ENCODE measurements at places on chromosomes 5 and 9.

DNA sequence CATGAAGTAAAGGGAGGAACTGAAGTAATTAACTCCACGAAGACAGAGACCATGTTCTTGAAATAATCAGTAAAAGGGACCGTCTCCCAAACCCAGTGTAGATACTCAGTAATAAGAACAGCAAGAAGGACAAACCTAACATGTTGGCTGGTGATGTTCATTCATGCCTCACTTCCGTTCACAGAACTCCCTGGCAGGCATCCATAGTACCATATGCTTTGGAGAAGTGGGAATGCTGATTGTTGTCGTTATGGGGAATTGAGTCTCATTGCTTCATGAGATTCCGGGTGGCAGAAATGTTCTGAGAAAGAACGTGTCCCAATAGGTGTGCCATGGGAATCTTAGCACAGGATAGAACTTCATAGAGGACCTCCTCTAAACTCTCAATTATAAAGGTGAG lies 452.3 kb downstream of the ZSWIM6 start:
- no peak for DNase-seq

DNA sequence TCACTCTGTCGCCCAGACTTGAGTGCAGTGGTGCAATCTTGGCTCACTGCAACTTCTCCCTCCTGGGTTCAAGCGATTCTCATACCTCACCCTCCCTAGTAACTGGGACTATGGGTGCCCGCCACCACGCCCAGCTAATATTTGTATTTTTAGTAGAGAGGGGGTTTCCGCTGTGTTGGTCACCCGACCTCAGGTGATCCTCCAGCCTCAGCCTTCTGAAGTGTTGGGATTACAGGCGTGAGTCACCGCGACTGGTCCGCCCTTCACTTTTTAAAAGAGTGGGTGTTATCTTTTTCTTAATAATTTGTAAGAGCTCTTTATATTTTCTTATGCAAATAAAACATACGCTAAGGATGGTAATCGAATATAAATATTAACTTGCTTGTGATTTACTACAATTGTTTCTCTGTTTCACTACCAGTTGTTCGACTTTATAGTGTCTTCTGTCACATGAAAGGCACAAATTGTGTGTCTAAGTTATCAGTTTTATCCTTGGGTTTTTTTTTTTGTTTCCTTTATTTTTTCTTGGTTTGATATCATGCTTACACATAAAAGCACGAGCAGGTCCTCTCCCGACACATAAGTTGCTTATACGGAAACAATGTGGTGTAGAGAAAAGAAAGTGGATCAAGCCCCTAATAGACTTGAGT lies 1.9 kb upstream of the GPBP1 start:
- DNase-seq, result peak; percentile 39

DNA sequence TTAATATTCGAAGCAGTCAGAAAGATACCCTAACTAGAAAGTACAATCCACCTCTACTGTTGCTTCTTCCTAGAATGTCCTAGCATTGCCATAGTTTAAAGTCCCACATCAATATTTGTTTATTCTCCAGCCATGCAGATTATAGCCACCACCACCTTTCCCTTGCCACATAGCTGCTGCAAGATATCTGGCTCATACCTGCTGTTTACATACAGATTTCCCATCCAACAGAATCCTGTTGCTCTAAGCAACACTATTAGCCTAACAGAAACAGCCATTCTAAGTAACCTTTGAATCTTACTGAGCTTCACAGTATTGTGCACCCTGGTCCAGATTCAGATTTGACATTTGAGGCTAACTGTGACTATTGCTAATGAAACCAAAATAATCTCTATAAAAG lies 45.6 kb downstream of the GNAQ start:
- DNase-seq, result no peak

- DNase-seq, result peak; percentile 66
Observed at GRCh38 chr5:43073597-43074546, 33.8 kb upstream of the ANXA2R start.

DNA sequence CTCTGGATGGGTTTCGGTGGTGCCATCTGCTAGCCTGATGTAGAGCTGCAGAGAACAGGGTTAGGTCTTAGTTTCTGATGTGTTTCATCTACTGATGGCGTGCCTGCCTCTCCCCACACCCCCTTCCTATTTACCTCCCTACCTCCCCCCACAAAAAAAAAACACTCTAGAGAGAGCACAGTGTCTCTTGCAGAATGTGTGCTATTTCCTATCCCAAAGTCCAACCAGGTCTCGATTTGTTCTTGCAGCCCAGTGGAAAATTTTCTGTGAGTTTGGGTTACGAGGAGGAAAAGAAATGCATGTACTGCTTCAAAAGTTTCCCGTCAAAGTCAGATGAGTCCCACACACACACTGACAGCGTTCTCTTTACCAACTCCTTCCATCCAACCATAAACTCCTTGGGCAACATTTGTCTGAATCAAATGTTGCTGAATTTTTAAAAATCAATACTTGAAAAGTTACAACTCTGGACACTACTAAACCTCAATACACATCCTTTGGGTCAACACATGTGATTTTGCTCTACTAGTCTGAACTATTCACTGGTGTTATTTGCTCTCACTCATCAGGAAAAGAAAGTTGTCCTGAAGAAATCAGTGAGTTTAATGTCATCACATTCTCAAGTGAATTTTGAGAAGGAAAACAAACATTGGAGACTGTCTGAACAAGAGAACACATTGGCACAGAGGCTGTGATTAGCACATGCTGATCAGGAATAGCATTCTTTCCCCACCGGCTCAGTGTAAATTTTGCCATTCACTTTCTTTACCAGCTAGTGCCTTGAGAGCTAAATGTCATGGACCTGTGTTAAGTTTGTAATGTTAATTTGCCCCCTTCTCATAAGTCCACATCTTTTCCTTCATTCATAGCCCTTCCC lies 84.1 kb downstream of the MAMDC2 start:
- peak; percentile 26 for DNase-seq

DNA sequence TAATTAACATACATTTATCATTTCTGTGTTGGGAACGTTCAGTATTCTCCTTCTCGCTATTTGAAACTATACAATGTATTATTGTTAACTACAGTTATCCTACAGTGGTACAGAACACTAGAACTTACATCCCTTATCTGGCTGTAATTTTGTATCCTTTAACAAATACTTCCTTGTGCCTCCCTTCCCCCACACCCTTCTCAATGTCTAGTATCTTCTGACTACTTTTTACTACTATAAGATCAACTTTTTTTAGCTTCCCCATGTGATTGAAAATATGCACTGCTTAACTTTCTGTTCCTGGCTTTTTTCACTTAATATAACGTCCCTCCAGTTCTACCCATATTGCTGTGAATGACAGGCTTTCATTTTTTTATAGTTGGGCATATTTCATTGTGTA lies 253.5 kb downstream of the RAB3C start:
- no peak for DNase-seq
